Stimulated activated CD4-positive, alpha-beta T cell treated with anti-CD3 and anti-CD28 coated beads, Interleukin-1b, Interleukin-23, amount 100 ng/mL, for 1 hour (primary cell): ENCODE measurements at places on chromosomes 2 and 18.

- no peak for DNase-seq
Measured at GRCh38 chr2:74261204-74261864, 62.9 kb downstream of the MTHFD2 start.

GRCh38 chr2:129720360-129720759 lies 259.1 kb upstream of the RAB6C start:
- no peak for DNase-seq

- DNase-seq = no peak
Measured at GRCh38 chr2:227534714-227535113, 62.8 kb downstream of the AGFG1 start.

DNA sequence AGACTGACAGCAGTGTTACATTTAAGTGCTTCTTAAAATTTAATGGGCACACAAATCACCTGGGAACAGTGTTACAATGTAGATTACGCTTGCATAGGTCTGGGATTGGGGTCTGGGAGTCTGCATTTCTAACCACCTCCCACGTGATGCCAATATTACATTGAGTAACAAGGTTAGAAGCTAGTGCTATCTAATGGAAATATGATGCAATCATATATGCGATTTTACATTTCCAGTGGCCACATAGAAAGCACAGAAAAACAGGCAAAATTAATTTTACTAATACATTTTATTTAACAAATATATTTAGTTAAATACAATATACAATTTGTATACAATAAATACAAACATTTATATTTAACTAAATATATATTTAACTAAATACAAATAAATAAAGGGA lies 53.7 kb downstream of the SCN7A start:
- no peak for DNase-seq

GRCh38 chr2:165067643-165068486 lies 112.5 kb upstream of the SLC38A11 start:
- no peak for DNase-seq

GRCh38 chr2:30217644-30218337 lies 13.5 kb upstream of the LBH start:
- DNase-seq = no peak

- no peak for DNase-seq
Measured at GRCh38 chr2:233141901-233142300, 81.8 kb downstream of the INPP5D start.

- no peak for DNase-seq
Measured at GRCh38 chr2:180882959-180883358, 97.4 kb upstream of the UBE2E3 start.

DNA sequence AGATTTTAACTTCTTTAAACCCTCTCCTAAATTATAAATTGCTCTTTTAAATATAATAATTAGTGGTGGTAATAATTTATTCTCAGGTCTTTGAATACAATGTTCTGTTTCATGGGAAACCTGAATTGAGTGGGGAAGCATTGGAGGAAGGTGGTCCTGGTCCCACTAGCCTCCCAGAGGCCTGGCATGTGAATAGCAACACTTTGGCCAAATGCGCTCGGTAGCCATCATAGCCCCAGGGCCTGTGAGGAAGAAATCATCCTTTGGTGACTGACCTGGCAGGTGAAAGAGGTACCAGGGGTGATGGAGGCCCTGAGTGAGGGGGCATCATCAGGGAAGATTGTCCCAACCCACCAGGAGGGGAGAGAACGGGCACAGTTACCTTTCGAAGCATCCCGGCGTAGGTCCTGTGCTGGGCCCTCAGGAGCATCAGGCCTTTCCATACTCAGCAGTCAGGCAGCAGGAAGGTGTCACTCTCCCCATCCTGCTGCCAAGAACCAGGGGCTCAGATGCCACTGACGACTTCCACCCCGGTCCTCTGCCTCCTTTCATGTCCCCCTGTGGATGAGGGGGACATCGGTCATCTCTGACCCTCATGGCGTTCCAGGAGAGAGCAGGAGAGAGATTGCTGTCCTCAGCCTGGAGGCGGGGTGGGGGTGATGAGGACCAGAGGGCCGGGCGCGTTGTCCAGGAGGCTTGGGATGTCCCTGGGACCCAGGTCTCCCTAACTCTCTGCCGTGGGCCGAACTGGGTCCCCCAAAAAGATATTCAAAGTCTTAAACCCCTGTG lies 78.6 kb upstream of the HPCAL1 start:
- no peak for DNase-seq

DNA sequence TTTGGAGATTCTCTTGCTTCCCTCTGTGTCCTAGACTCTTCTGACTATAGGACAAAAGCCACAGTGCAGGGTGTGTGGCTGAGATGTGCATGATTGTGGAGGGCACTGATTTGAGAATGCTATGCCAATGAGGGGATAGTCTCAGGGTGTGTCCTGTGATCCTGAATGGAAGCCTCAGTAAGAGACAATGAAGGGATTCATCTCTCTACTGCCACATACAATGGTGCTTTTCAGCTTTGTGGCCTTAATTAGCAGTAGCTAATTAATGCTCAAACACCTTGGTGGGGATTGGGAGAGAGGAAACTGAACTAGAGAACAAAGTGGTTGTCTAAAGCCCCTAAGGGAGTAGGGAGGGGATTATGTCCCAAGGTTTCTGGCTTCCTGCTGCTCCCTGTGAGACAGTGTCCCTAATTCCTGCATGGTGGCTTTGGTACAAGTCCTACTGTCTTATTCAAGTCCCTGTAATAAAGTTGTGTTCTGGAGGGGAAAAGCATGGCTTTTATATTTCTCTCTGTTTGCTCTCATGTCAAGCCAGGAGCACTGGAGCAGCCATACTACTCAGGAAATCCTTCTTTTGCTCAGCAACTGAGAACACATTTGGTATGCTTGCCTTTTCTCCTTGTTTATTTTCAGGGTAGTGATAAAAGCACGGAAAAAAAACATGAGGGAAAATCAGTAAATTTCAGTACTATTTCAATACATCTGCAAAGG lies 415.2 kb upstream of the TCF4 start:
- no peak for DNase-seq
